HT1080 (cell line): ENCODE measurements at places on chromosomes 16 and 17. TPM values are rescaled to one million over a fixed set of nuclear protein-coding genes. Genes with fewer than 3 reads are reported as not detected.

Gene NETO2
- total RNA-seq: 88.8 and 101 TPM in 2 replicates

Gene SLC6A4
- total RNA-seq: not detected in 2 replicates

Gene TM4SF5
- not detected in 2 replicates for total RNA-seq

Gene ACSM2B
- total RNA-seq: not detected in 2 replicates

Gene ZFP3
- not detected in 2 replicates for total RNA-seq

Gene KRT25
- total RNA-seq: not detected in 2 replicates

Gene CACNG5
- not detected in 2 replicates for total RNA-seq

Gene SLC38A8
- not detected in 2 replicates for total RNA-seq

Gene HSD11B2
- total RNA-seq: 0.94 and 1.0 TPM in 2 replicates

Gene ATP1B2
- total RNA-seq: not detected in 2 replicates

Gene SLC5A10
- total RNA-seq: not detected in 2 replicates

Gene SLC2A4
- total RNA-seq: 0.03 TPM in 1 of 2 replicates, not detected in the other

Gene NXPH3
- total RNA-seq: 0.06 and 0.70 TPM in 2 replicates

Gene ARL2BP
- total RNA-seq: 55.3 and 70.5 TPM in 2 replicates

Gene CX3CL1
- total RNA-seq: 0.03 and 0.07 TPM in 2 replicates

Gene GNAO1
- 0.05 TPM in 1 of 2 replicates, not detected in the other for total RNA-seq

Gene CENPT
- total RNA-seq: 30.1 and 30.2 TPM in 2 replicates

Gene PRSS8
- total RNA-seq: not detected in 2 replicates

Gene OR1F1
- not detected in 2 replicates for total RNA-seq

Gene HS3ST4
- total RNA-seq: not detected in 2 replicates

Gene LCAT
- total RNA-seq: 3.3 and 3.5 TPM in 2 replicates

Gene ATP2A1
- 0.27 TPM in 1 of 2 replicates, not detected in the other for total RNA-seq
